ENCODE measurements at places on chromosomes 7 and 10.

- no peak overlapping the region for H3K27ac ChIP-seq
- no peaks in the 10 kb centered on the region for H3K27me3 ChIP-seq
- no peak for DNase-seq
Measured at GRCh38 chr10:59240582-59241183, 64.2 kb downstream of the PHYHIPL start.

DNA sequence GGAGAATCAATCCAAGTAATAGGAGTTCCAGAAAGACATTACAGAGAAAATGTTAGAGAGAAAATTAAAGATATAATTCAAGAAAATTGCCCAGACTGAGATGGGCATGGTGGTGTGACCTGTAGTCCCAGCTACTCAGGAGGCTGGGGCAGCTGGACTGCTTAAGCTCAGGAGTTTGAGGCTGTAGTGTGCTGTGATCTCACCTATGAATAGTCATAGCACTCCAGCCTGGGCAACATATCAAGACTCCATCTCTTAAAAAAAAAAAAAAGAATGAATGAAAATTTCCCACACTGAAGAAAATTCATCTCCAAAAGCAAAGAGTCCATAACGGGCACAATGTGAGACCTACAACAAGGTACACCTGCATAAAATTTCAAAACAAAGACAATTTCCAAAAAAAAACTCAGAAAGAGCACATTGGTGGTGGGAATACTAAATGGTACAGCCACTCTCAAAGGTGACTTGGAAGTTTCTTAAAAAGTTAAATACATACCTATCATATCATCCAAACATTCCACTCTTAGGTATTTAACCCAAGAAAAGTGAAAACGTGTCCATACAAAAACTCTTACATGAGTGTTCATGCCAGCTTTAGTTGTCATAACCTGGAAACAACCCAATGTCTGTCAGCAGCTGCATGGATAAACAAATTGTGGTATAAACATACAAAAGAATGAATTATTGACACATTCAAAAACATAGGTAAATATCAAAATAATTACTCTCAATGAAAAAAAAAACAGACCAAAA, 6.9 kb upstream of the RGS10 start:
- no peak overlapping the region for H3K4me3 ChIP-seq
- DNase-seq = no peak
- H3K4me1 ChIP-seq = no peaks in the 10 kb centered on the region
- H3K27ac ChIP-seq = no peak overlapping the region

GRCh38 chr7:70033226-70033625, 435.0 kb downstream of the AUTS2 start:
- no peak for DNase-seq
- no peak overlapping the region for H3K27ac ChIP-seq
- H3K4me1 ChIP-seq = no peaks in the 10 kb centered on the region
- no peaks in the 10 kb centered on the region for H3K36me3 ChIP-seq
- no peaks in the 10 kb centered on the region for H3K27me3 ChIP-seq
- no peak overlapping the region for H3K4me3 ChIP-seq

- DNase-seq = no peak
- H3K36me3 ChIP-seq = no peaks in the 10 kb centered on the region
- H3K27me3 ChIP-seq = no peaks in the 10 kb centered on the region
- no peak overlapping the region for H3K27ac ChIP-seq
- H3K4me1 ChIP-seq = no peaks in the 10 kb centered on the region
Measured at GRCh38 chr7:43856996-43857395, 12.3 kb downstream of the MRPS24 start.

Measured in psoas muscle (tissue), 8 donors.